ENCODE measurements at places on chromosomes 6 and 20.

DNA sequence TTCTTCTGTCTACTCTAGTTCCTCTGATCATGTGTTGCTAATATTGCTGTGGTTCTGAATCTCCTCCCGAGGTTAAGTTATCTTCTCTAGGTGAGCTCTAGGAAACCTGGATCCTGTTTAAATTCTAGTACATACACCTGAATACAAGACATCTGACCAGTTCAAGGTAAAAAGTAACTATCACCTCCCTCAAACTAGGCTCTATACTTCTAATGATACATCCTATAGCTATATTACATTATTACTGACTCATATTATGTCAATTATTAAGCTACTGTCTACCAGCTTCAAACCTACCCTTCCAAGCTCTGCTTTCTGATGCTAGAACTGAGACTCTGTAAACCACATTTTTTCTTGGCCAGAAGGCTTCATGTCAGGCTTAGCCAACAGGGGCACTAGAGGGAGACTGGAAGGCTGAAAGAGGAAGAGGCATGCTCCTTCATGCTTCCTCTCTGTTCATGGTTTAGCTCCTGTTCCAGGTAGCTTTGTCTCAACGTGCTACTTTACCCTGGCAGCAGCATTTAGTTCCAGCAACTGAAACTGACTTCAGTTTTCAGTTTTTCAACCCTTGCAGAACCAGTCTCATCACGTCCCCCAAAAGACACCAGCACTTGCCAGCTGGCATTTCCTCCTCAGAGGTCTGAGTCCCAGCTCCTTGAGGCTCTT, 148.4 kb upstream of the TOP1 start:
- DNase-seq, result no peak

- DNase-seq, result no peak
Measured at GRCh38 chr6:79170431-79170830, 64.1 kb downstream of the HMGN3 start.

DNA sequence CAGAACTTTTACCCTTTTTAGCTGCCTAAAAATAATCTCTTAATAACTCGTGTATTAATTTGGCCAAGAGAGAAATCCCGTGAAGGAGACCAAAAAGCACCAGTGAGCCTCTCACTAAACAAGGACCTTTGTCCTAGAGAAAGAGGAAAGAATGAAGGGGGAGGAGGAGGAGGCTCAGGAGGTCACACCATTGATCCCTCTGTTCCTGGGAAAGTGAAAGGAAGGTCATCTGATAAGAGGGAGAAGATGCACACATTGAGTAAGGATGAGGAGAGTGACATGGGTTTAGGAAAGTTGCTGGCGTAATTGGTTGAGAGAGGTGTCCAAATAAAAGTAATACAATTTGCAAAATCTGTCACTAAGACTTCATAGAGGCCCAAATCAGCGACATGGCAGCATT, 49.2 kb downstream of the HLA-DPB1 start:
- DNase-seq, result no peak

GRCh38 chr6:43399932-43400487, 27.3 kb upstream of the ABCC10 start:
- no peak for DNase-seq

DNA sequence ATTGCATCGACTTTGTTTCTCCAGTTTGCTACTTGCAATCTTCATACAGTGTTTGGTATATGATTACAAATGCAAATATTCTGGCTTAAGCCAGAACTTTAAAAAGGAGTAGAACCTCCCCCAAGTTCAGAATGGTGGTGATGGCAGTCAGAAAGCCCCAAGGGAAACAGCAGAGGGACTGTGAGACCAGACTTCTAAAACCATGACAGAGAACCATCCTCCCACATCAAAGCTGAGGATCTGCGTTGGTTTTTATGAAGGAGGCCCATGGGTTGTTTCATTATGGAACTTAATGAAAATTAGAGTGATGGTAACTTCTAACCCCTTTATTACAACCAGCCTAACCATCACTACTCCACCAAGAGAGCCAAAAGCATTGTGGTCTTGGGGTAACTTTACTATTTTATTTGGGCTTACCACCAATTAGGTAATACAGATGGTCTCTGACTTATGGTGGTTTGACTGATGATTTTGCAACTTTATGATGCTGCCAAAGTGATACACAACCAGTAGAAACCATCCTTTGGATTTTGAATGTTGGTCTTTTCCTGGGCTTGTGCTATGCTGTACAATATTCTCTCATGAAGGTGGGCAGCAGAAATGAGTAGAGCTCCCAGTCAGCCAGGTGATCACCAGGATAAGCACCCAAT, 10.9 kb upstream of the MRS2 start:
- no peak for DNase-seq

DNA sequence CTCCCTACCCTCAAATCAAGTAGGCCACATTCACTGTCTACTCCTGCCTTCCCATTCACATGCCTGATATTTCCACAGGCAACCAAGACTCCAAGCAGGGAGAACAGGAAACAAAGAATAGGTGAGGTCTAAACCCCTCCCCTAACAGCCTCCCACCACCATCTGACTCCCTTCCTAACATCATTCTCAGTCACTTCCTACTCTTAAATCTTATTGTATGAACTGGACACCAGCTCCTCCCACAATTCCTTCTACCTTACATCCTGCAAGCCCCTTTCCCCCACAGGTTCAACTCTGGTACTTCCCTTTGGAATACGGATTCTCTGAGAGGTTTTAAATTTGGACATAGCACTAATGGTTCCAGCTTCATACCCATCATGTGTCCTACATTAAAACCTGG, 944 bp upstream of the C6orf136 start:
- DNase-seq, result no peak

- no peak for DNase-seq
Measured at GRCh38 chr6:158500016-158500735, 59.7 kb upstream of the TMEM181 start.

- peak; percentile 68 for DNase-seq
Measured at GRCh38 chr6:13488015-13488895, 855 bp upstream of the GFOD1 start.
